Osteoblast (primary cell): ENCODE measurements at places on chromosomes 16 and 17. TPM values are rescaled to one million over a fixed set of nuclear protein-coding genes. Genes with fewer than 3 reads are reported as not detected.

DNA sequence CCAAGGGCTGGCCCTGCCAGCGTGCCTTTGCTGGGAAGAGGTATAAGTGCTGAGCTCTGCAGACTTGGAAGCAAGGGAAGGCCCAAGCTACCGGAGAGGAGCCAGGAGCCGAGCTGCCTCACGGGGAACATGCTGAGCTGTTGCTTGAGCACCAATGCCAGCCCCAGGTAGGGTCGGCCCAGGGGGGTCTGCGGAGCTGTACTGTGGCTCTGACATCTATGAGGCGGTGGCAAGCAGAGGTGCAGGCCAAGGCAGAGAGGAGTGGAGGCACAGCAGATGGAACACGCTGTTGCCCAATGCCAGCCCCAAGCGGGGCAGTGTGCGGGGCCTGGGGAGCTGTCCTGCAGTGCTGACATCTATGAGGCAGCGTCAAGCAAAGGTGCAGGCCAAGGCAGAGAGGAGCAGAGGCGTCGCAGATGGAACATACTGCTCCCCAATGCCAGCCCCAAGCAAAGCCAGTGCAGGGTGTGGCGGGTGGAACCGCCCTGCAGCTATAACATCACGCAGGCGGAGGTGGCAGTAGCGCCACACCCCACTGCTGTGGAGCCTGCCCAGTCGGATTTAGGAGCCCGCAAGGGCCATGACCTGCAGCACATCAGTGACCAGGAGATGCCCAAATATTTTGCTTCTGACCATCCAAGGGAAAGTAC is 10.0 kb downstream of the GGA2 start:
- DNase-seq, result no peak

- DNase-seq, result no peak
These were observed 165.3 kb upstream of the GSE1 start for GRCh38 chr16:85447693-85448313.

The CDIP1 gene
- total RNA-seq, result 10.5 and 13.6 TPM in 2 replicates

DNA sequence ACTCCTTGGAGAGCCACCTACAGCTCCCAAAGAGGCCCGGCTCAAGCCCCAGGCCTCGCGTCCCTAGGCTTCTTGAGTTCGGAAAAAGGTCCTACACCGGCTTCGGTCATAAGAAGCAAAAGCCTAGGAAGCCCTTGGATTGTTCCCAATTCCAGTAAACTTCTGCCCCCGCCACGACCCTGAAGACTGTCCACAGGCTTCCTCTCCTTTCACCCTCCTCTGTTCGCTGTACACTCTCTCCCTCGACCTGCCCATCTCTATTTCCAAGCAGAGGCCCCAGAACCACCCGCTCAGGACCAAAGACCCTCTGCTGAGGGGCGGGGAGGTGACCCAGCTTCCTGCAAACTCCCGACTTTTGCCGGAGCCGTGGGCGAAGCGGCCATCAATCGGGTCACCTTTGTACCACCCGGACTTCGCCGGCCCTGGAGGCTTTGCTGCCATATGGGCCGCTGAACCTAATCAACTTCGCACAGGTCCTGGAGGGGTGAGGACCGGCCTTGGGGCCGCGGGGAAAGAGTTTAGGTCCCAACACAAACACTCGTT is 2.7 kb downstream of the HOXB2 start:
- DNase-seq, result peak; percentile 51

The GRIN2C gene
- 0.29 and 0.72 TPM in 2 replicates for total RNA-seq

GRCh38 chr16:10367616-10368188 is 18.2 kb upstream of the ATF7IP2 start:
- no peak for DNase-seq

The RMI2 gene
- 1.4 and 1.8 TPM in 2 replicates for total RNA-seq

The PDE6G gene
- not detected in 2 replicates for total RNA-seq

DNA sequence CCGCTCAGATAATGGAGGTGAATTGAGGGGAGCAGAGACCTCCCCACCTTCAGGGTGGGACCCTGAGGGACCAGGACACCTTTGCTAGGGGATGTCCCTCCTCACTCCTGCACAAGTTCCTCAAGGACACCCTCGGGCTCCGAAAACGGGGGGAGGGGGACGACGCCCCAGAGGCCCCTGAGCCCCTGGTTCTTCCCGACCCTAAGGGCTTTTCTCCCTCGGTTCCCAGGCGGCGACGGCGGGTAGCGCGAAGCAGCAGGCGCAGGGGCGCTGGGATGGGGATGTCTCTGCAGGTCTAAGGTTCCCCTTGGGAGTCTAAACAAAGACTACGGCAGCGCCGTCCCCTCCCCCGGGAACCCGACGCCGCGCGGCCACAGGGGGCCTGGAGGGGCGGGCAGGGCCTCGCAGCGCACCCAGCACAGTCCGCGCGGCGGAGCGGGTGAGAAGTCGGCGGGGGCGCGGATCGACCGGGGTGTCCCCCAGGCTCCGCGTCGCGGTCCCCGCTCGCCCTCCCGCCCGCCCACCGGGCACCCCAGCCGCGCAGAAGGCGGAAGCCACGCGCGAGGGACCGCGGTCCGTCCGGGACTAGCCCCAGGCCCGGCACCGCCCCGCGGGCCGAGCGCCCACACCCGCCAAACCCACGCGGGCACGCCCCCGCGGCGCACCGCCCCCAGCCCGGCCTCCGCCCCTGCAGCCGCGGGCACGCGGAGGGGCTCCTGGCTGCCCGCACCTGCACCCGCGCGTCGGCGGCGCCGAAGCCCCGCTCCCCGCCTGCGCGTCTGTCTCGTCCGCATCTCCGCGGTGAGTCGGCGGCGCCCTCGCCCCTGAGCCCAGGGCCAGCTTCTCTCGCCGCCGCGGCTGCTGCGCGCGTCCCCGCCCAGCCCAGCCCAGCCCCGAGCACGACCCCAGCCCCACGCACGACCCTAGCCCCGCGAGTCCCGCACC is 36.7 kb upstream of the NDRG4 start:
- no peak for DNase-seq

DNA sequence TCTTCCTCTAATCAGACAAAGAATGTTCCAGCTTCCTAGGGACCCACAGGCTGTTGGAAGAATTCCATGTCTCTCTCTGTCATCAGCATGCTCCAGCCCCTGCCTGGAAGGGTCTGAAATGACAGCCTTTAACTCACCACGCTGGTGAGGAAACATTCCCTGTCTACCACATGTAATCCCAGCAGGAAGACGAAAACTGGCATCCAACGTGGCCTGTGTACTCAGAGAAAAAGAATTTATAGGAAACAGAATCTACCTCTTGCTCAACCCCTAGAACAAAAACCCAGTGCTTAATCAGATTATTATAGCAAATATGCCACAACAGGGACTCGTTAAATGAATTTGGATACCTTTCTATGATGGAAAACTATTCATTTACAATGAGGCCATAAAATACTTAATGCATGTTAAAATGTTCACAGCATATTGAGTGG is 147.3 kb upstream of the FOXF1 start:
- DNase-seq, result no peak

GRCh38 chr17:56440419-56440818 is 153.1 kb upstream of the NOG start:
- DNase-seq, result no peak

The KRT9 gene
- not detected in 2 replicates for total RNA-seq

The PAQR4 gene
- 1.5 and 1.8 TPM in 2 replicates for total RNA-seq

GRCh38 chr16:57196286-57196685 is 10.2 kb downstream of the RSPRY1 start:
- no peak for DNase-seq

DNA sequence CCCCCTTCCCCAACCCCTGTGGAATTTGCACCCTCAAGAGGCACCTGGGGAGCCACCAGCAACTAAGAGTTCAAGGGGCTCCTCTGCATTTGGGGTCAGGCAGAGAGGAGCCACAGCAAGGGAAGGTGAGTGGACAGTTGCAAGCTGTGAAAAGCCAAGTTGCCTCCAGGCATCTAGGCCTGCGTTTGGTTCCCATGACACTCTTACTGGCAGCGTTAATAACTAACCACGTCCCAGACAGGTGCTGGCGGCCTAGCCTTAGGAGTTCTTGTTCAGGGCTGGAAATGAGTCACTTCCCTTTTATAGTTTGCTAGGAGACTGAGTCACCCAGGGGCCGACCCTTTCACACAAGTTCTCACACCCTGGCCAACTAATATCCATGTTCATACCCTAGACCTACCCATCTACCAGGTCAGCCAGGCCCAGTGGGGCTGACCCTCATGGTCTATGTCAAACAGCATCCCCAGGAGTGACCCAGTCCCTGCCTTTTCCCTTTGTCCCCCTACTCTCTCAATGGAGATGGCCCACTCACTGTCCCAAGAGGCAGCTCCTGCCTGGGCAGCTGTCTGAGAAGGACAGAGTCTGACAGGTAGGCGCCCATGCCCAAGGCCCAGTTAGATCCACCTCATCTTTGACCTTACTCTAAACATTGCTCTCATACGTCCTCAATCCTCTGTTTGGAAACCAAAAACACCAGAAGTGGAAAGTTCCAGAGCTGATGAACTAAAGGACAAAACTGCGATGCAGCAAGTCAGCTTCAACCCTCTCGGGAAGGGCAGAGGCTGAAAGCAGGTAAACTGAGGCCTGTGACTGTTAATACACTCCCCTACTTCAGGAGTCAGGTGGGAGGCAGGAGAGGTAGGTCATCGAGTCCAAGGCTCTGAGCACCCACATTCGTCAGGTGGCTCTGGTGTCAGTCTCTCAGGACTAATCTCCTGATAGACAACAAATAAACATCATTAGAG is 300.6 kb downstream of the SOX9 start:
- peak; percentile 93 for DNase-seq

DNA sequence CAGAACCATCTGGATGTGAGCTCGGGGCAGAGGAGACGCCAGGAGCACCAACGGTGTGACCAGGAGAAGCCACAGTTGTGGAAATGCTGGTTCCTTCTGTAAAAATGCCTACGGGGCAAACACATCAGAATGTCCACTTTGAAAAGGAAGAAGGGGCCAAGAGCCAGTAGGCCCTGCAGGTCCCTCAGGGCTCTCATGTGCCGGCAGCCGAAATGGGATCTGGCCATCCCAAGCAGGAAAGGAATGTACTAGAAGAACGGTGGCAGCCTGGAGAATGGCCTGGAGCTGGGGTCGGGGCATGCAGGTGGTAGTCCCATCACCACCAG is 162.1 kb upstream of the PLCG2 start:
- no peak for DNase-seq

GRCh38 chr16:72666267-72666666 is 381.7 kb downstream of the ZFHX3 start:
- no peak for DNase-seq

The HOXB13 gene
- not detected in 2 replicates for total RNA-seq

The SPATA22 gene
- total RNA-seq, result 0.29 and 2.2 TPM in 2 replicates

- peak; percentile 96 for DNase-seq
These were observed 13.9 kb upstream of the KIFC3 start for GRCh38 chr16:57815987-57816745.

- no peak for DNase-seq
These were observed 148.1 kb downstream of the MRM1 start for GRCh38 chr17:36749493-36749892.

DNA sequence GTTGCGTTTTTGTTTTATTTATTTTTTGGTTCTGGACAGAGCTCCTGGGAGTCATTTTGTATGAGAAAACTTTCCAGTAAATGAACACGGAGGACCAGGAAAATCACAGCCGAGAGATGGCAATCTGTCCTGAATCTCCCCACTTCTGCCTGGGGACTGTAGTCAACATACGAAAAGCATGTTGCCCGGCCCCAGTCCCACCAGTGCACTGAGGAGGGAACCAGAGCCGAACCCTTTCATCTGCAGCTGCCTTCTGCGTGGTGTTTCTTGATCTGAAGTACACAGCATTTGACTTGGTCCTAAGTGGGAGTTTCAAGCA is 18.9 kb downstream of the SNX11 start:
- no peak for DNase-seq

DNA sequence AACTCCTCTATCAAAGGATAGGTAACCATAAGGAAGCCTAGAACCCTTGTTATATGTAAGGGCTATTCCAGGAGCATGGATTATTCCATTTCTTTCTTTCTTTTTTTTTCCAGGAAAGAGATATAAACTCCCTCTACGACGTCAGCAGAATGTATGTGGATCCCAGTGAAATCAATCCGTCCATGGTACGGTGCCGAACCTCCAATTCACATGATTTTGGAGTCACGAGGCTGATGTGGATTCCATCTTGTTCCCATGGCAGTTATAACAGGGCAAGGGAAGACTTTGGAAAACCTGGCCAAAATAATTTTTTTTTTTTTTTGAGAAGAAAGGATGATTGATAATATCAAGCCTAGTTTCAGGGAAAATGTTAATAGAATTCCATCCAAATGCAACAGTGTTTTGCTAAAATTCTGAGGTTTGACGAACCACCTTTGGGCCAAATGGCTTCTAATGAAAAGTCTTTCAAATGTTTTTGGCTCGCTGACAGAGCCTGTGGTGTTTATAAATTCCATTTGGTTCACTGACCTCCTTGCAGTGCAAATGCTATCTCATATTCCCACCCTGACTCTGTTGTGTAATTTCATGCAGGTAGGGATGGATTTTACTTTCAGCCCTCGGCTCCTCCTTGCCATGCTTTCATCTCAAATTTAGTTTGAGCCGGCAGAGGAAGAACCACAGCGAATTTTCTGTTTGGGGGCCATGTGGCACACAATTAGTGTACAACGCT is 90.0 kb downstream of the SDR42E1 start:
- no peak for DNase-seq

DNA sequence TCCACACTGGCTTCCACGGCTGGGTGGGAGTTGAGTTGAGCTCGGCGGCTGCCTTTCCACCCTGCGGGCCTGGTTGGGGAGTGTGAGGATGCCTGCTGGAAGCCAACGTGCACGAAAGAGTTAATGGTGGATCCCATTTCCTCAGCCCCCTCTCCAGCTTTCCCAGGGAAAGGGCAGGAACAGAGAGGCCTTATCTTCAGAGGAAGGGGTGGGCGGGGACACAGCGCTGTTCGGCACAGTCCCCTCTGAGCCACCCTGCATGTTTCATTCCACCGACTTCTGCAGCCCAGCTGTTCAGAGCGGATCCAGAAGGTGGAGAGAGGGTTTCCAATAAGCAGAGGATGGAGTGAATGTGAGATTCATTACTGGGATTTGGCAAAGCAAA is 295.3 kb downstream of the SEC14L1 start:
- no peak for DNase-seq

The HAP1 gene
- total RNA-seq, result under 0.01 TPM in 1 of 2 replicates, not detected in the other

DNA sequence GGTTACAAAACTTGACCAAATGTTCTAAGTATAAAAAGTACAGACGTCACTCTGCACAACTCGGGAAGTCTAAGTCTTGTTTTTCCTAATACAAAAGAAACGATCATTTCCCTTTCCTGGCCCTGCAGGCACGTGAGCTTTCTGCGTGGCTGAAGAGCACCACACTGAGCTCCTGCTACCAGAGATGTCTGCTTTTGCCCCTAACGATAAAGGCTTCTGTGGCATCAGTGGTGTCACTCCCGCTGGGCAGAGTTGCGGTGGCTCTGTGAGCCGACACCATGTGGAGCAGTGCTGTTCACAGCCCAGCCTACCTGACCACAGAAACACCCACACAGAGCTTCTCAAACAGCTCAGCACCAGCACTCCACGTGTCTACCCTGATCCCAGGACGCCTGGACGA is 20.5 kb downstream of the EMC8 start:
- DNase-seq, result no peak

- peak; percentile 69 for DNase-seq
These were observed 981 bp upstream of the CEP131 start for GRCh38 chr17:81223762-81224130.

GRCh38 chr16:12429756-12430155 is 373.9 kb downstream of the CPPED1 start:
- DNase-seq, result no peak
